ENCODE measurements at places on chromosomes 11 and 22.
A peak's percentile ranks its signal among the peaks of the same experiment; 100 is the strongest.

GRCh38 chr22:29635734-29636357, 32.4 kb downstream of the NF2 start:
- DNase-seq = peak; percentile 36

DNA sequence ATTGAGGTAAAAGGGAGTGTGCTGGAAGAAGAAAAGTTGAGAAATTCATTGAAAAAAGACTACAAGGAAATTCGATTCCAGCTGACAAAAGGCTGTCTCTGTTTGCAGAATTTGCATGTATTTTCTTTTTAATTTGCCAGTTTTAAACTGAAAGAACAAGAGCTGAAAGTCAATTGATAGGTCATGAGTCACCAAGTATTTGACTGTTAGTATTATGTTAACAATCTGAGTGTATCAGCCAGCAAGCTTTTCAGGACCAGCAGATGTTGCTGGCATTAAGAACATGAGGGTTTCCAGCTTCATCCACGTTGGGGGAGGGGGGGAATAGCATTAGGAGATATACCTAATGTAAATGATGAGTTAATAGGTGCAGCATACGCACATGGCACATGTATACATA, 726.7 kb downstream of the METTL15 start:
- no peak for DNase-seq

DNA sequence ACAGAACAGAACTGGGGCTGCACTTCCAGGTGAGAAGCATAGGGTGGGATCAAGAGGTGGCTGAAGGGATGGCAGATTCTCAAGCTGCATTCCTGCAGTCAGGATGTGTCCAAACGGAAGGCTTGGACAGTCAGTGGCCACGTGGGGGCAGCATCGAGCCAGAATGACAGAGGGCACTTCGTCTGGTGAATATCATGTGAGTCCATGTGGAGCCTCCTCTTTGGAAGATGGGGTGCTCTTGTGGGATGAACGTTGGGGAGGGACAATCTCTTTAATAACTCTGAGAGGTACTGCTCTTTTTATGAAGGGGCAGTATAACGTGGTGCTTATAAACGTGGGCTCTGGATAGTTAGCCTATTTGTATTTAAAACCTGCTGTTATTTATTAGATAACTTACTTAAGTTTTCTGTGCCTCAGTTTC, 154.9 kb upstream of the NAV2 start:
- DNase-seq = peak; percentile 45

- DNase-seq = no peak
Observed at GRCh38 chr11:26583550-26583949, 11.5 kb upstream of the MUC15 start.

DNA sequence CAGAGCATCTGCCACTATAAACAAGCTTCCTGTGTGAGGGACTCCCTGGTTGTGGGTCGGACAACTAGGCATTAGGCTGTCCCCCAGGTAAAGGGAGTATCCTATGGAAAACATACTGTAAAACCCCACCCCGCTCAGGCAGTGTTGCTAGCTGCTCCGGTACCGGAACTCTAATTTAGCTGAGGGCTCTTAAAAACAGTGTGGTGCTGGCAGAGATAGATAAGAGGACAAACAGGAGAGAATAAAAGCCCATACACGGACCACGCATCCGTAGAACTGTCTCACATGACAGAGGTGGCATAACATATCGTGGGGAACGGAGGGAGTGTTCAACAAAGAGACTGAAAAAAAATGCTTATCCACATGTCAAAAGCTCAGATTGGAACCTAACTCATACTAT, 3.4 kb upstream of the MOGAT2 start:
- DNase-seq = no peak

- no peak for DNase-seq
Observed at GRCh38 chr11:121887976-121888557, 227.9 kb downstream of the BLID start.

GRCh38 chr11:43555816-43556611, 124.5 kb upstream of the HSD17B12 start:
- DNase-seq = no peak

DNA sequence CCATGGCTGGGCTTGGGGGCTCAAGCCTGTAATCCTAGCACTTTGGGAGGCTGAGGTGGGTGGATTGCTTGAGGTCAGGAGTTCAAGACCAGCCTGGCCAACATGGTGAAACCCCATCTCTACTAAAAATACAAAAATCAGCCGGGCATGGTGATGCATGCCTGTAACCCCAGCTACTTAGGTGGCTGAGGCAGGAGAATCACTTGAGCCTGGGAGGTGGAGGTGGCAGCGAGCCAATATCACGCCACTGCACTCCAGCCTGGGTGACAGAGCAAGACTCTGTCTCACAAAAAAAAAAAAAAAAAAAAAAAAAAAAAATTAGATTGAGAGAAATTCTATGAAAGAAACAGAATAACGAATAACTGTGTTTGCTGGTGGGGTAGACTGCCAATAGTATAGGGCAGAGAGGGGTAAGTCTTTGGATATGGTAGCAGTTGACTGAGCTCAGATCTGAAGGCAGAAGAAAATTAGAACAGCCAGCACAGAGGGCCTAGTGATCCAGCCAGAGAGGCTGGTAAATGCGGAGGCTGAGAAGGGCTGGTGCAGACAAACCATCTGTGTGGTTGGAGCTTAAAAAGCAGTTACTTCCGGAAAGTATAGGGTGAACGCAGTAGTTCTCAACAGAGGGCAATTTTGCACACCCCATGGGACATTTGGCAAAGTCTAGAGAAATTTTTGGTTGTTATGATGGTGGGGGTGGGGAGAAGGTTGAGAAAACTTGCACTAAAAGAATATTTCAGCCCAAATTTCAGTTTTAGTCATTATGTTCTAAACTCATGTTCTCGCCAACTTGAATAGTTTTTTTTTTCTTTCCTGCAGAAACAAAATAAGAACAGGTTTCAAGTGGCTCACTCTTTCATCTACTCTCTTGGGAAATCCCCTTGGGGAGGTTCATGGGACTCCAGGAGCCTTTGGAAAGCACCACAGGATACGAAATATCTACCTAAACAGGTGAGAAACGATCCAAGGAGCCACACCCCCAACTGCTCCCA, 1.6 kb upstream of the HORMAD2 start:
- peak; percentile 26 for DNase-seq

GRCh38 chr11:107710301-107710700, 1.6 kb downstream of the SLN start:
- no peak for DNase-seq

- DNase-seq = no peak
Observed at GRCh38 chr22:36638747-36639146, 64.8 kb downstream of the CACNG2 start.

- DNase-seq = peak; percentile 41
Observed at GRCh38 chr11:19951558-19952115, 208.6 kb downstream of the DBX1 start.

- no peak for DNase-seq
Observed at GRCh38 chr22:40728731-40729189, 49.5 kb downstream of the MCHR1 start.

DNA sequence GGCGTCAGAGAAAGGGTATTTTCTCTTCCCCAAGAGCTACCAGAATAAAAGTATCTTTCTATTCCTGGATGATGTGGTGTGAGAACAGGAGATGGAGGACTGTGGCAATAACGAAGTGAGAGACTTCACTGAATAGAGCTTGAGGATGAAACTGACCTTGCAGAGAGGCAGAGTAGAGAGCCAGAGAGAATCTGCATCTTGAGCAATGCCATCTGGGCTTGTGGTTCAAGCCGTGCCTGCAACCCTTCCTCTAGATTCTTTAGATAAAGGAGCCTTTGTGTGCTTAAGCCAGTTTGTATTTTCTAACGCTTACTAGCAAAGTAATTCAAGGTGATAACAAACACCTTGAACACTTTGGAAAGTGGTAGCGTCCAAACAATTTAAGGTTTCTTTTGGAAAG, 2.2 kb downstream of the ME3 start:
- DNase-seq = no peak

Data from germinal center (tissue), 1 donor.